ENCODE measurements at places on chromosomes 6 and 20.

- no peak for DNase-seq
Observed at GRCh38 chr20:44491635-44492395, 16.1 kb downstream of the TTPAL start.

DNA sequence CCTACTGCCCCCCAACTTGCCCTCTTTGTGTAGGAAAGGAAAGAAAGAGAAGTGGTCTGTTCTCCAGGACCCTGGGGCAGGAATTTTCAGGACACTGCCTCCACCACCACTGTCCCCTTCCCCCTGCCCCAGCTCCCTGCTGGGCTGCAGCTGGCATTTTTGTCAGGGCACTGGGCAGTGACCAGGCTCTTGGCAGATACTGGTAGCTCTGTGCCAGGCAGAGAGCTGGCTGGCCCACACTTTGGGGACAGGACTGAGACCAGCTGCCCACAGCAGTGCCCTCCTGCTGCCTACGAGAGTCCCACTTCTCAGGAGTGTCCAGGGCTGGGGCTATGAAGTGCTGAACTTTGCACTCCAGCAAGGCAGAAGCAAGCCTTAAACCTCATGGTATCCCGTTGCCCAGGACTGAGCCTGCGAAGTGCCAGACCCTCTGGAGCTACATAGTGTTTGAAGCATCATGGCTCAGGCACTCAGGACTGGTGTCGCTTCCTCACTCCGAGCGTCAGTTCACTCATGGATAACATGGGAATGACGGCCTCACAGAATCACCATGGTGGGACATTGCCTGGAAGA lies 19.3 kb downstream of the SLC13A3 start:
- no peak for DNase-seq

DNA sequence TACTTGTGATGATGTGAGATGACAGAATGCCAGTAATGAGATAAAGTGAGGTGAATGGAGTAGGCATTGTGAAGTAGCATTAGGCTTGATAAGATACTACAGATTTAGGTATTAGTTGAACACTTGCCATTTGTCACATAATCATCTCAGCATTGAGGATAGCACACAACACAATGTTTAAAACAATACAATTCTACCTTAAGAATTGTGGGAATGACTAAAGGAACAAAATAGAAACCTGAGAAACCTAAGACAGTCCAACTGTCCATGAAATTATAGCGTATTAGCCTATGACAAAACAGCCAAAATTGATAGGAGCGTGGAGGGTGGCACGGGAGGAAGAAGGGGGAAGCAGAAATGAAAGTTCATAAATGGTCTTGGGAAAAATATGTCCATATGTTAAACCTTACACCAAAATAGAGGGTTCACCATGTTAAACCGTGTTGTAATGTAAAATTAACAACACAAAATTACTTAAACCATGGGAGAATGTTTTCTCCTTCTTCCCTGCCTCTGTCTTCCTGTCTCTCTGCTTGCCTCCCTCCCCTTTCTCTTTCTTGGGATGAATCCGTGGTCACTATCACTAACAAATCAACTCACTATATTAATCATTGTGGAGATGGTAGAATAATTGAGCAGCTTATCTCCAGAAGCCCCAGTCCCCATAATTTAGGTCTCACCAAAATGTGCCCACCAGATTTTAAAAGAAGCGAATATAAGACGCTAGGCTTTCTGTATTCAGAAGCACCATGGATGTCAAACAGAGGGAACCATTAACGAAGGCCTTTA lies 33.0 kb upstream of the HFE start:
- DNase-seq, result no peak

GRCh38 chr6:158717341-158718330 lies 67.8 kb downstream of the SYTL3 start:
- no peak for DNase-seq

GRCh38 chr20:37202267-37202943 lies 23.1 kb upstream of the MROH8 start:
- no peak for DNase-seq
